DMS79 (cell line): ENCODE measurements at places on chromosomes 2 and 18.
A peak's percentile ranks its signal among the peaks of the same experiment; 100 is the strongest.

DNA sequence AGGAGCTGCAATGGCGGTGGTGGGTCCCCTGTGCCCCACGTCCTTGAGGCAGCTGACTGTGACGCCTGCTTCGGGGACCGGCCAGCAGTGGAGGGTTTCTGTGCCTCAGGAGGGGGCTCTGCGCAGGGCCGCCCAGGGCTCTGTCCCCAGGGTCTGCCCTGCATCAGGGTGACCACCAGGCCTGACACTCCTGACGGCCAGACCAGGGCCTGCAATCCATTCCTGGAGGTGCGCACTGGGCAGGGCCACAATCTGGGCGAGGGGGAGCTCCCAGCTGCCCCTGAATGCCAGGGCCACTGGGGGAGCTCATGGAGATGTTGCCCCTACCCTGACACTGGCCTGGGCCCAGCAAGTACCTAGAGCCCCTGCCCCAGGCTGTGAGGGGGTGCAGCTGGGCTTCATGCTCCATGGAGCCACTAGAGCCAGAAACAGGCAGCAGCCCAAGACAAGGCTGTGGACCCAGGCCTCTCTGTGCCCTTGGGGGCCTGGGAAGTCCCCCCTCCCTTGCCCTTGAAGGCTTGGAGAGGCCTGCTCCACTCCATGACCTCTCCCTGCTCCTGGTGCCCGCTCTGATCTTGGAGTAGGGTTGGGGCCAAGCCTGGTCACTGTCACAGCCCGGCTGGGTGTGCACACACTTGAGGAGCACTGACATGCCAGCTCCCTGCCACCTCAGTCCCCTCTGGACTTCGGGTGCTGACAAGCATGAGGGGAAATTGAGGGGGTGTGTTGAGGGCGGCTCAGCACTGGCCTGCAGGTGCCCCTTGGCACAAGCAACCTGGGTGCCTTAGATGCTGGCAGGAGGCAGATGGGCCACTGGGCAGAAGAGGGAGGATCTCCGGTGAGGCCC, 55.9 kb downstream of the LDAH start:
- no peak for DNase-seq

DNA sequence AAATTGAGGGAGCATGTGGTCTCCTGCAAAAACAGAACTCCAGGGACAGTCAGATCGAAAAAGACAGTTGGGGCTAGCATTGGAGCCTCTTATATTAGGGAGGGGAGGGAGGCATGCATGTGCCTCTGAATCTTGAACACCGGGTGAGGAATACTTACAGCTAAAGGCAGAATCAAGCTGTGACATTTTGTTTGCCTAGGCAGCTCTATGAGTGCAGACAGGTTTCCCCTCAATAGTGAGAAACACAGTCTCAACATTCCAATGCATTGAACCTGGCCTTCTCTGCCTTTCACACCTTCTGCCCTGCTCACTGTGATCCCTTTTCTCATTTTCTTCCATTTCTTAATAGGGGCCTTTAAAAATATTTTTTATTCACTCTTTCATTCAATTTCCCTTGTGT, 140.4 kb downstream of the THSD7B start:
- DNase-seq = no peak

DNA sequence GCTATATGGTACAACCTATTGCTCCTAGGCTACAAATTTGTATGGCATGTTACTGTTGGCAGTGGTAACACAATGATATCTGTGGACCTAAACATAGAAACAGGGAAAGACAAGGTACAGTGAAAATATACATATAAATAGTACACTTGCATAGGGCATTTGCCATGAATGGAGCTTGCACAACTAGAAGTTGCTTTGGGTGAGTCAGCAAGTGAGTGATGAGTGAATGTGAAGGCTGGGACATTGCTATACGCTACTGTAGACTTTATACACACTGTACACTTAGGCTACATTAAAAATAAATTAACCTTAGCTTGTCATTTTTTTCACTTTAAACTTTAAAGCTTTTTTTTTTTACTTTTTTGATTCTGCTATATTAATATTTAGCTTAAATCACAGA, 500.0 kb upstream of the SETBP1 start:
- no peak for DNase-seq

DNA sequence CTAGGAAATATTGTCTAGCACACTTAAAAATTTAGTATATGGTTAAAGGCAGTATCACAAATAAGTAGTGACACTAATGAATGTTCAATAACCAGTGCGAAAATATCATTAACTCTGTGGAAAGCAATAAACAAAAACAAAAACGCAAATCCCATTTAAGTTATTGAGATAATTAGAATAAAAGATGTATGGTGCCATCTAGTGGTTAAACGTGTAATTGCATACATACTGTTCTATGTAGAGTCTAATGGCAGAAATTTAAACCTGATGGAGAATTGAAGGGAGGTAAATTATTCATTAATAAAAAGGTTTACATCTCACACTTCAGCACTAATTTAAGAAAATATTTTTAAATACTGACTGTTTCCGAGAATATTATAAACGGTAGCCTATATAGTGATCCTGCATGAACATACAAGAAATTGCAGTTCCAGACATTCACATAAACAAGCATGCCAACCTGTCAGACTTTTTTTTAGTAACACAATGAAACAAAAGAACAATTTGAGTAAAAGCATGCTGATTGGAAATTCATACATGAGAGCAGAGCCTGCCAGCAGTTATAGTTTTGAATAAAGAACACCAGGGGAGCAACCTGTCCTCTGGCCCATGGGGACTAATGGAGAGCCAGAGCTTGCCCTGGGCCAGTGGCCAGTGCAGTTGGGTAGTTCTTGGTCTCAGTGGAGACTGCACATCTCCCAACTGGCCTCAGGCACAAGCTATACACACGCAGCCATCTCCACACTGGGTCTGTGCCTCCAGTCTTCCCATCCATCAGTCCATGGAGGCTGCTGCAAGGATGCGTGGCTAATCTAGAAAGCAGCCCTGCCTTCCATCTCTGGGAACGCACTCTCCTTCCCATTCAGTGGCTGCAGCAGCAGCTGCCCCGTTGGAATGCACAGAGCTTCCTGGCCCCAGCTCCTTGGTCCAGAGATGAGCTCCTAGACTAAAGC, 28.0 kb downstream of the GCG start:
- peak; percentile 15 for DNase-seq

- no peak for DNase-seq
These were observed 5.7 kb upstream of the SNED1 start for GRCh38 chr2:240992572-240993291.

DNA sequence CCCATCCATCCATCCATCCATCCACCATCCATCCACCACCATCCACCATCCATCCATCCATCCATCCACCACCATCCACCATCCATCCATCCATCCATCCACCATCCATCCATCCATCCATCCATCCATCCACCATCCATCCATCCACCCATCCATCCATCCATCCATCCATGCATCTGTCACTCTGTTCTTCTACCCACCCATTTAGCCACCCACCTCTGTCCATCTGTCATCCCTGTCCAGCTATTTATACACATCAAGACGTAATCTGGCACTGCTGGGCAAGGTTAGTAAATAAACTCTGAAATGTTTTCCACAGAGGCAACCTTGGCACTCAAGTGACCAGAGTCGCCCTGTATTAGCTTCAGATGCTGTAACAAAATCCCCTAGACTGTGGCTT, 120.9 kb downstream of the RTP5 start:
- DNase-seq = no peak

DNA sequence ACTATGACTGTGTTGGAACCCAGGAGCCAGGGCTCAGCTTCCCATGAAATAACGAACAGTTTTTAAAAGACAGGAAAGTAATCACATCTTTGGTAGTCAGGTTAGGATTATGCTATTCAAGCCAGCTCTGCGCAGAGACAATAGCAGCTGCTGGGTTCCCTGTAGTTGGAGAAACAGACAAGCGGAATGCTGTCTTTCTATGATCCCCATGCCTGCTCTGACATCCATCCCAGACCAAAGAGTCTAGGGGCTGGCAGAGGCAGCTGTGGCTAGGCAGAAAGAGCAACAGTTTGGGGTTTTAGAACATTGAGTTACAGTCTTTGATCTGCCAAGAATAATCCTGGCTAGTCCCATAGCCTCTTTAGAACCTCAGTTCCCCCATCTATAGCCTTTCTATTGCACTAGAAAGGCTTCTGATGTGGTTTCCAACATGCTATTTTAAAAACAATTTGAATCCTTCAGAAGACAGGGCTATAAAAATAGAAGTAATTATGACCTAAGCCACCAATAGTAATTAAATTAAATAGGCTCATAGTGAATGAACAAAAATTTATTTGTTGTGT, 146.8 kb downstream of the MTX2 start:
- DNase-seq = no peak
